Activated gamma-delta T cell treated with Interleukin-2 at 50 U/mL for 16 hours (primary cell): ENCODE measurements at places on chromosomes 2 and 18.
A peak's percentile ranks its signal among the peaks of the same experiment; 100 is the strongest.

- no peak for DNase-seq
These were observed 1.3 kb upstream of the CYP26B1 start for GRCh38 chr2:72148837-72149555.

DNA sequence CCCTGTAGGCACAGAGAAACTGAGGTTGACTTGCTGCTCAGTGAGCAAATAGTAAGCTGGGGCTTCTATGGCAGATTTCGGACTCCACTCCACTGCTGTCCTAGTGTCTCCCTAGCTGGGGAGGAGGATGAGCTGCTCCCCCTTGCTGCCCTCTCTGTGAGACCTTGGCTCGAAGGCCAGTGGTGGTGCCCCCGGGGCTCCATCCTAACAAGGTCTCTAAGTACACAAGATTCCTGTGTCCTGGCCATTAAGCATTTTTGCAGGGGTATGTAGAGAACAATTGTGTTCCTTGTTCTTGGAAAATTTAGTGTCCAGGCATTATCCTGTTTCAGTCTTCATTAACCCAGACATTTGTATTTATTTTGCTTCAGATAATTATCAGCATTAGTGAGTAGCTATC lies 21.3 kb upstream of the BCL2L11 start:
- no peak for DNase-seq

GRCh38 chr18:2653467-2653866 lies 2.1 kb upstream of the SMCHD1 start:
- no peak for DNase-seq

- DNase-seq: no peak
These were observed 41.4 kb downstream of the FMNL2 start for GRCh38 chr2:152376385-152376784.

DNA sequence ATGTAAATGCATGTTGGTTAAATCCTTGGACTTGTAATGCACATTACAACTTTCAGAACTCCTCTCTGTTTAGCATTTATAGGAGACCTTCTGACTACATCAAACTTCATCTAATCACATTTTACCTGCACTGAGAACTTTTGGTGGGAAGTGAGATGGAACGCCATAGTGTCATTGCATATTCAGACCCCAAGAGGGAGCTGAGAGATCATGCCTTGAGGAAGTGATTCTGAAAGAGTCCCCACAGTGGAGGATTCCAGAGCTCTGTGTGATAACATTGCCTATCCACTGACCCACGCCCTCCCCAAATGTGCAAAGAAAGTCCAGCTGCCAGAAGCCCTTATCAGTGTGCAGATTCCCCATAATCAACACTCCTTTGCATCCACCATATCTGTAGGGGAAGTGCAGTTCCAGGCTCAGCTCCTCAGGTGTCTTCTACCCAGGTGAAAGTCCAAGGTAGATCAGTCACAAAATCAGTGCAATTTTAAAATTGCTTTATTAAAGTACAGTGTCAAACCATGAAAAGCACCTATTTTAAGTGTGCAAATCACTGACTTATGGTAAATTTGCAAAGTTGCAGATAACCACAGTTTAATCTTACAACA lies 212.4 kb downstream of the RPIA start:
- no peak for DNase-seq

GRCh38 chr18:49008716-49009115 lies 58.0 kb upstream of the SMAD7 start:
- no peak for DNase-seq

- DNase-seq: no peak
These were observed 100.2 kb downstream of the CRIM1 start for GRCh38 chr2:36455788-36456187.

DNA sequence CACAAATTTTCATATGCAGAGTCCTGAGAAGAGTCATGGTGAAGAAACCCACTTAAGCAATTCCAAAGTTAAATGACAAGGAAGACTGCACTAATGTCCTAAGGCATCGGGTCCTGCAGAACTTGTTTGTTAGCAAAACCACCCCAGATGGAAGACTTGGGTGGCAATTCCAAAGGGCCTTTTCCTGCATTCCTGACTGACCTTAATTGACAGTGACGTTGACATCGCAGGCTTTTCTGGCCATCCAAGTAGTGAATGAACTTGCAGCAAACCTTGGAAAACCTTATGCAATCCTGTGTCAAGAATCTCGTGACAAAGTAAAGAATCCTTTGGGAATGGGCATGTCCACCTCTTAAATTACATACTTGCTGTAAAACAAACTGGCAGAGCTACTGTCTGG lies 112.5 kb upstream of the SH3BP4 start:
- no peak for DNase-seq

DNA sequence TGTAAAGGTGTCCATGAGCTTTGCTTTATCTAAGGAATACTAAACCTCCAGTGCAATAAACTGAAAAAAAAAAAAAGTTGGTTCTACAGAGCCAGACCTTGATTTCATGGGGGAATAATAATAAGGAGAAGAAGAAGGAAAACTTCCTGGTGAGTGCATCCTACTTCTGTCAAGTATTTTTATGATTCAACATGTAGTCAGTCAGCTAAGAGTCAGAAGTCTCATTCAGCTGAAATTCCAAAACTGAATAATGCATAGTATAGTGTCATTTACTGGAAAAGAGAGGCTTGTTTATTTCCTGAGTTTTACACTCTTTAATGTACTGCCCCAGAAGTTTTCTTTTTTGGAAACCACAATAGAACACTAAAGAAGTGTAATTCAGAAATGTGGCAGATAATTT lies 77.8 kb upstream of the TACR1 start:
- DNase-seq: no peak

DNA sequence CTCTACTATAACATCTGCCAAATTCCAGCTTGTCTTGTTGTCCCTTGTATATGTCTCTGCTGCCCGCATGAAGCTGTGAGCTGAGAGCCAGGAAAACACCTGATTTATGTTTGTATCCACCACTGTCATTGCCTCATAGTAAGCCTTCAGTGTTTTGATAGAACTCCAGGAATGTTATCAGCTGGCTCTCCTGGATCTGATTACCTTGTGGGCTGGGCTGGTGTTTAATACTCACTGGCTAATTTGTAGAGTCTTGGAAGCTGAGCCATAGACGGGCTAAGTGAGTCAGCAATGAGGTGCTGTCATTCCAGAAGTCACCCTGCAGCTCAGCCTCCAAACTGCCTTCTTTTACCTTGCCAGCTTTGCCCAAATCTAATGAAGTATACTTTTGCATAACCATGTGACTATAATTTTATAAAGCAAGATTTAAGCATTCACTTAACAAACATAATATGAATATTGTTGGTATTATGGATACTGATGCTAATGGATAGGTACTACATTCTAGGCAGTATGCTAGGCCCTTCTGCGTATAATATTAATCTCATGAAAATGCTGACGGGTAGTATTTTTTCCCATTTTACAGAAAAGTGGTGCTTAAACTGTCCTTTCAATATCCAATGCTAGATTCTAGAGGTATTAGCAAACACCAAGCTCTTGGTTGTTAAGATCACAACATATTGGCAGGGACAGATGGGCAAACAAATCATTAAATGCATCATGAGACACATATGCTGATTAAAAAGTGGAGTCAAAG lies 62.7 kb upstream of the GATA6 start:
- DNase-seq: no peak

DNA sequence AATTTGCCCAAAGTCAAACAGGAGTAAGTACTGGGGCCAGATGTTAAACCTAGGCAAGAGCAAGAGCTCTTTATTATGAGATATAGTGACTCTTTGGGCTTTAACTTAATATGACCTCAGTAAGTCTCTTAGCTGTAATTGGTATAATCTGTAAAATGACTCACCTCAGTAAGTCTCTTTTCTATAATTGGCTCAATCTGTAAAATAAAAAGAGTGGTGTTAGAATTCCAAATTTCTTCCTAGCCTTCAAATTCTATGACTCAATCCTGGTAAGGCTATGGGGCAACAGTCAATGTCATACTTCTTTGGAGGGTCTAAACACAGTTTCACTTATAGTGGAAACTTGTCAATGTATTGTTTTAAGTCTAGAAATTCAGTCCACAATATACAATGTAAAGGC lies 1608.9 kb upstream of the PIK3C3 start:
- DNase-seq: no peak

DNA sequence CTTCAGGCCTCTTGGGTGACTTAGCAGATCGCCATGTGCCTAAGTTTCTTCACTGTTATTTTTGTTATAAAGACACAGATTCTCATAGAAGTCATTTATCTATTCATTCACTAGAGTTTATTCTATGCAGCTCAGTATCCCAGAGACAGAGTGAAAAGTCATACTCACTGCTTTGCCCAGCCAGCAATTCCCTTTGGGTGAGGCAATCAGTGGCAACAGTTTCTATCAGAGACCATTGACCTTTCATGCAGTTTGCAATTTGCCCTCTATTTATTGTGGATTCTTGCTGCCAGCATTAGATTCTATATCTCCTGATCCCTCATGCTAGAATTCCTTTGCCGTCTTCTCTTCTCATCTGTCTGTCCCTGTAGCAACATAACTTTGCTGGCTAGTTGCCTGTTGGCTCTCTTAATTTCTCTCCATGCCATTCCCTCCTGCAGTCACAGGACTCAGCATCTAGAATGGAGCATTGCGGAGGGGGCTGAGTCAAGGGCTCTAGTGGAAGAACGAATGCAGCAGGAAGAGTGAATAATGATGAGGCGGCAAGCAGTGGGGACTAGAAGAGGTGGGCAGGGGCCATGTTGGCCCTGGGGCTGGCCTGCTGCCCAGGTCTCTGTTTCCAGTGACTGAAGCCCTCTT lies 12.2 kb downstream of the SLC9A4 start:
- DNase-seq: no peak

DNA sequence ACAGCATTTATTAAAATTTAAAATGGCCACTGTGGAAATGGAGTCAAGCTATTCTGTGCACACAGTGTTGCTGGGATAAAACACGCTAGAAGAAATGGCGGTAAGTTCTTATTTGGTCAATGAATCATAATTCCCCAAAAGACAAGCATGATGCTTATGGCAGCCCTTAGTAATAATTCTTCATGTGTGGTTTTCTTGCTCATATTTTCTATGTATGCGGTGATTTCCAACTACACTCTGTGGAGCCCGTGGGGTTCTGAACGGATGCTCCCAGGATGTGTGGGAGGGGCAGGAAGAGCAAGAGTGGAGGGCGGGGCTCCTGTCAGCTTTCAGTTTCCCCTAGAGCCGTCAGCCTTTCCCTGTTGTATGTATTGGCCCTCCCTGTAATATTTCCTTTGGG lies 91.7 kb upstream of the RMDN2 start:
- DNase-seq: peak; percentile 34

DNA sequence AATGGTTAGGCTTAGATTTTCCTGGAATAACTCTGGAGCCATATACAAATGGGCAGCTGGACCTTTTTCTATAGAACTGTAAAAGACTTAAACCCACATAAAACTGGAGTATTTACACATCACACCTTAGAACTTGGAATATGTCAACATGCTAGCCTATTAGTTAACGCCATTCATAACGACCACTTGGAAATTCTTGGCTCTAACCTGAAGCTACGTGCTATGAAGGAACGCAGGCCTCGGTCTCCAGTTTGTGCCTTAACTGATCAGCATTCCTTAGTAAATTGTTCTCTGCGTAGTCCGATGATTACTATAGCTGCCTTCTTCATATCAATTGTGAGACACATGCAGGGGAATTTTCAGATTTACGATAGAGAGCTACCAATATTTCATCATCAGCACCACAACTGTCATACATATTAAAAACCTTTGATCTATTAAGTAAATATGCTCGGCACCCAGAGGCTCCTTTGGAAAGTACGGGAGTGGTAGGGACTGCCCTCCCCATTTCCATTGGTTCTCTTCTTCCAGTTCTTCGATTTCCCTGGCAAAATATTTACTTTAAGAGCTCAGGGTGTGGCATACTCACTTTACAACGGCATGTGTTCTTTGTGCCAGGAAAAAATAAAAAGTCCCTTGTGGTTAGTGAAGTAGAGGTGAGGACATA lies 17.5 kb upstream of the CCL20 start:
- no peak for DNase-seq

DNA sequence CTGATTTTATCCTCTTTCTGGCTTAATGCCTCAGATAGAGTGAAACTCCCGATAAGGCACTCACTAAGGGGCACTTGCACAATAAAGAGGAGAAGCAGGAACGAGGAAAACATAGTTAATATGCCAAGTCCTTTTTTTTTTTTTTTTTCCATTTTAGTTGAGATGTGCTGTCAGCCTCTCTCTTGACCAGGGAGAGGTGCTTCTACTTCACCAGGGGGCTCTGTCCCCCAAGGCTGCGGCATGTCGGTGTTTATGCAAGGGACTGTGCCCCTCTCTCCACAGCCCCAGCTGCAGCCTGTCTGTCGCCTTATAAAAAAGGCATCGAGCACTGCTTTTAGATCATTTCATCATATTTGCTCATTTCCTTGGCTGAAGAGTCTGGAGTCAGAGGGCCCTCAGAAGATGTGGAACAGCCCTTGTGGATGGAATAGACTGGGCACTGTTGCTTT lies 178.1 kb downstream of the SLC8A1 start:
- DNase-seq: no peak

DNA sequence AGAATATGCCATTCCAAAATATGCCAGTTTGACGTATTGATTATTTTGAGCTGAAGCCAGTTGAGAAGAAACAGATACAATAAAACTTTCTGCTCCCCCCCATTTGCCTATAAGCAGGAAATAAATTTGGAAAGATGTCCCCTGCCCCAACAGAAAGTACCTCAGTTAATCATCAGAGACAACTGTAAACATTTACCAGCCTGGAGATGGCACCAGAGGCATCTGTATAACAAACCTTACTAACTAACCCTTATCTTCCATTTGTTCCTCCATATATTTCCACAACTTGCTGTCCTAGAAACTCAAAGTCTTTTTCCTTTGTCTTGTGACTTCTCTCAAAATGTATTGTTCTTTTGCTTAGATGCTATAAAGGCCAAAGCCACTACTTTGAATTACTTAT lies 93.8 kb downstream of the AKAIN1 start:
- no peak for DNase-seq

DNA sequence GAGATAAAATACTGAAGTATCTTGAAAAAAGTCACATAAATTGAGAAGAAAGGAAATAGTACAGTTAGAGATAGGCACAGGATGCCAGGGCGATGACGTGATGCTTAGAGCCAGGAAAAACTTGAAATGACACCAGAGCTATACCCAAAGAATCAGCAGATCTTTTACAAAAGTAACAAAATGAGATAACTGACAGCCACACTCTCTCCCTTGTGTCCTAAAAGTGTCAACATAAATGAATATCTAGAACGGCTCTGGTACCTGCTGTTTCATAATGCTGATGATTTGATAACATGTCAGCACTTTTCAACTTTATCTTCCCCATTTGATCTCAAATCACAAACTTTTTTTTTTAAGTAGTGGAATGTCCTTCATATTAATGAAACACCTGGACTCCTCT lies 45.6 kb upstream of the ZC3H15 start:
- no peak for DNase-seq

GRCh38 chr2:9535177-9535576 lies 20.5 kb downstream of the ADAM17 start:
- DNase-seq: no peak

DNA sequence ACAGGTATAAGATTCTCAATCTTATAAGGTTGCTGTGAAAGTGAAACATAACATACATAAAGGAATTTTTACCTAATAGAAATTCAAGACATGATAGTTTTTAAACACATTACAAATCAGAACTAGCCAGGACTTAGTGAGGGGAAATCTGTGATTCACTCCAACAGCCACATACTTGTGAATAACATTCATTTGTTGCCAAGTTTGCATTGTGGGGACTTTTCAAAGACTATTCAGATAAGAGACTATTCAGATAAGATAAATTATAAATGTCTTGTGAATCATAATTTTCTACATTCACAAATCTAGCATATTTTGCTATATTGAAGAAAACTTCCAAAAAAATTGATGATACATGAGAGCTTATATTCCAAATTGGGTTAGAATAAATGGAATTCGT lies 345.3 kb upstream of the CDH20 start:
- DNase-seq: no peak
